CD4-positive, alpha-beta T cell treated with Interleukin-15 for 1 hour (primary cell): ENCODE measurements at places on chromosomes 16 and 17.
A peak's percentile ranks its signal among the peaks of the same experiment; 100 is the strongest.

DNA sequence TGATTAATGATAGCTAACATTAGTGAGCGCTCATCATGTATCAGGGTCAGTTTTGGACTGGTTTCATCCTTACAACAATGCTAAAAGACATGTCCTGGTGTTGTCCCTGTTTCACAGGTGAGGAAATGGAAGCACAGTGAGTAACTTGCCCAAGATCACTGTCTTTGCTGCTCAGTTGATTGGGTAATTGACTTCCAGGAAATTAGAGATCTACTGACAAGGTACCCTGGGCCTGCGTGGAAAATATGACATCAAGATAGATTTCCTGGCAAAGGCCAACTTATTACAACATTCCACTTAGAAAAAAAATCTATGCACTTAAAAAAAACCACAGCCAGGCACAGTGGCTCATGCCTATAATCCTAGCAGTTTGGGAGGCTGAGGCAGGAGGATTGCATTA lies 96.3 kb downstream of the CYLD start:
- no peak for DNase-seq

DNA sequence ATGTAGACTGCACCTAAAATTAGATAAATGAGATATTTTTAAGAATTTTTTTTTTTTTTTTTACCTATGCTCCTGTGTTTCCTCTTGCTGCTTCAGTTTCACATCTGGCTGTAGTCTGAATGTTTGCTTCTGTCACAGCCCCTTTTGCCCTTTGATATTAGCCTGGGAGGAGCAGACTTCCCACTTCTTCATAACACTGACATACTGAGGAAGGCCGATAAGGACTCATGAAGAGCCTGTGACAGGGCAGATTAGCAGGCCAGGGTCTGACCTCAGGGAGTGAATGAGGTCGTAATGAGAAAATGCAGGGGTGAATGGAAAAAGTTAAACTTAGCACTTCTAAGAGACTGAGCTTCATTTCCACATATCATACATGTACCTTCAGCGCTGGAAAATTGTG lies at the start of gene SLFN14:
TSS of gene SLFN14 (minus strand) at position 117 of the 400 bp plus-strand sequence. CDS start 2,757 bp downstream, outside the sequence.
- DNase-seq: no peak

DNA sequence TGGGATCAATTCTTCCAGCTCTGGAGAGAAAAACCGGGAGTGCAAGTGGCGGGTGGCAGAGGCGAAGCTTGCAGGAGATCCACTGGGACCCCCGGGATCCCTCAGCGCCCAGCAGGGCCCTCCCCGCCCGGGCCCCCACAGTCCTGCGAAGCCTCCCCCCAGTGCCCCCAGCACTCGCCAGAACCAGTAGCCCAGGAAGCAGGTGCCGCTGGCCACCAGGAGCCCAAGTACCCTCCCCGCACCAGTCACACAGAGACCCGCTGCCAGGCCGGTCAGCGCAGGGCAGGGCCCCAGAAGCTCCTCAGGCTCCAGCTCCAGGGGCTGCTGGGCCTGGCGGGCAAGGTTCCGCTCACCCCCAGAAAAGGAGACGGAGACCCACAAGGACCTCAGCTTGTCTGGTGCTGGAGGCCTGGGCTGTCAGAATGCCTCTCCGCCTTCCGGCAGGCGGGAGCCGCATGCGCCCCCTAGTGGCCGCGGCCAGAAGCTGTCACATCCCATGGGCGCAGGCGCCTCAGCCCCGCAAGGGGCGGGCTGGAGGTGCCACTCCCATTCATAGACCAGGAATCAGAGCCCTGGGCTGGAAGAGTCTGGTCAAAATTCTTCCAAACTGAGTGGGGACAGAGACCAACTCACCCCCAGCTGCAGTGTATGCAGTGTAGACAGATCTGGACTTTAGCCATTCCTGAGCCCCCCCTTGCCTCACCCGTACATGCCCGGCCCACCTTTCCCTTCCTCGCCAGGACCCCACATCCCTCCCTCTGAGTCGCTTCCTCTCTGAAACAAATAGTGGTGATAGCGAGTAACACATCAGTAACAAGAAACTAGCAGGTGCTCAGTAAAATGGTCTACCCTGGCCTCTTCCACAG lies 1002.3 kb downstream of the KCNJ18 start:
- DNase-seq: no peak

DNA sequence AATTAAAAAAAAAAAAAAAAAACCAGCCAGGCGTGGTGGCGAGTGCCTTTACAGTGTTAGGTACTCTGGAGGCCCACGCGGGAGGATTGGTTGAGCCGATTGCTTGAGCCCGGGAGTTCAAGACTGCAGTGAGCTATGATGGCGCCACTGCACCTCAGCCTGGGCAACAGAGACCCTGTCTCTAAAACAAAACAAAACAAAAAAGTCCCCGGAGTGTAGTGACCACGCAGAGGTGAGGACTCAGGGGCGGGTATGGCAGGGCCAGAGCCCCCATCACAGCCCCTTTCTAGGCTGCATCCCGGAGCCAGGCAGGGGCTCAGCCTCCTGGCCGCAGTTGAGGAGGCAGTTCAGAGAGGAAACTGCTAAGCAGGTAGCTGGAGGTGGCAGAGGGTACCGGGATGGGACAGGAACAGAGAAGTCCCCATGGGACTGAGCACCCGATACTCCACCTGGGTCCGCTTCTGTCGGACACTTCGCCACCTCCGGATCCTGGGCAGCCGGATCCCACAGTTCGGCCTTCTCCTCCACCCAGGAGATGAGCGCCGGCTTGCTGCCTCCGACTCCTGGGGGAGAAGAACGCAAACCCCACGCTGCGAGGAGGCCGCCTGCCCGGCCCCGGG lies 800 bp downstream of the ZNF747 start:
- no peak for DNase-seq

- DNase-seq: no peak
Observed at GRCh38 chr17:40535924-40536294, 29.4 kb downstream of the CCR7 start.

DNA sequence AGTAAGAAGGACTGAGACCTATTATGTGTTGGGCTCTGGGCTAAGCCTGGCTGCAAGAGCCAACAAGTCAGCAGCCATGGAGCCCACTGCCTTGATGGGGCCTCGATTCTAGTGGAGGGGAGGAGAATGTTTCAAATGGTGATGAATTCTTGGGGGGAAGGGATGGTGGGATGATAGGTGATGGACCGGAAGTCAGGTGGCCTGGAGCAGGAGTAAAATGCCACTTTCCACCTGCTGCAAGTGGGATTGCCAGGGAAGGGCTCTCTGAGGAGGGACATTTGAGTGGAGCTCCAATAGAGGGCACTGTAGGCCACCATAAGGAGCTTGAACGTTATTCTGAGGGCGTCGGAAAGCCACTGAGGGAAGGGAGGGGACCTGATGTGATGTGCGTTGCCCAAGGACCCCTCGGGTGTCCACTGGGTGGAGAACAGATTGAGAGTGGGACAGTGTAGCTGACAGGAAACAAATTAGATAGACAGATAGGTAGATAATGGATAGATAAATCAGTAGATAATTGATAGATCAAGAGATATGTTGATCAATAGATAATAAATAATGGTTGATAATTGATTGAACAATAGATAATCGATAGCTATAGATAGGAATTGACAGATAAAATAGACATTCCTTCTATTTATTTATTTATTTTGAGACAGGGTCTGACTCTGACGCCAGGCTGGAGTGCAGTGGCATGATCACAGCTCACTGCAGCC lies 18.2 kb upstream of the NXPH3 start:
- peak; percentile 35 for DNase-seq

GRCh38 chr17:42311240-42312034 lies 23.1 kb downstream of the STAT5A start:
- DNase-seq: peak; percentile 56

GRCh38 chr17:21513012-21513570 lies 136.9 kb downstream of the KCNJ12 start:
- peak; percentile 71 for DNase-seq

DNA sequence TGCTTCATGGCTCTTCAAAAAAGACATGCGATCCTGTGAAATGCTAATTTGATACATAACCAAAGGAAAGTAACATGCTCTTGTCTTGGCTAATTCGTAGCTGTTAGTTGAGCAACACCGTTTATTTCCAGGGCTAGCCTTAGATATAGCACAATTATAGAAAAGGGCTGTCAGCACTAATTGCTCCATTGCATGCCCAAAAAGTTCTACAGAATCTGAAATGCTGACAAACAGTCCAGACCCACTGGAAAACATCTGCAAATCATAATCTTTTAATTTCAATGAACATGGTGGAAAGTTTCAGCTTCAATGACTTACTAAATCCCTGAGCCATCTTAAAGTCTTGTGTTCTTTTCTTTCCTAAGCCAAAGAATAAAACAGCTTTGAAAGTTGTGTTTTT lies 42.9 kb upstream of the NUDT7 start:
- no peak for DNase-seq

GRCh38 chr16:30892670-30893416 lies 1.0 kb downstream of the BCL7C start:
- no peak for DNase-seq

GRCh38 chr16:89599451-89599858 lies 14.0 kb upstream of the DPEP1 start:
- no peak for DNase-seq

GRCh38 chr17:74852237-74853047 lies 7.2 kb downstream of the GRIN2C start:
- peak; percentile 68 for DNase-seq

- DNase-seq: no peak
Observed at GRCh38 chr17:72434991-72435618, 314.3 kb downstream of the SOX9 start.

DNA sequence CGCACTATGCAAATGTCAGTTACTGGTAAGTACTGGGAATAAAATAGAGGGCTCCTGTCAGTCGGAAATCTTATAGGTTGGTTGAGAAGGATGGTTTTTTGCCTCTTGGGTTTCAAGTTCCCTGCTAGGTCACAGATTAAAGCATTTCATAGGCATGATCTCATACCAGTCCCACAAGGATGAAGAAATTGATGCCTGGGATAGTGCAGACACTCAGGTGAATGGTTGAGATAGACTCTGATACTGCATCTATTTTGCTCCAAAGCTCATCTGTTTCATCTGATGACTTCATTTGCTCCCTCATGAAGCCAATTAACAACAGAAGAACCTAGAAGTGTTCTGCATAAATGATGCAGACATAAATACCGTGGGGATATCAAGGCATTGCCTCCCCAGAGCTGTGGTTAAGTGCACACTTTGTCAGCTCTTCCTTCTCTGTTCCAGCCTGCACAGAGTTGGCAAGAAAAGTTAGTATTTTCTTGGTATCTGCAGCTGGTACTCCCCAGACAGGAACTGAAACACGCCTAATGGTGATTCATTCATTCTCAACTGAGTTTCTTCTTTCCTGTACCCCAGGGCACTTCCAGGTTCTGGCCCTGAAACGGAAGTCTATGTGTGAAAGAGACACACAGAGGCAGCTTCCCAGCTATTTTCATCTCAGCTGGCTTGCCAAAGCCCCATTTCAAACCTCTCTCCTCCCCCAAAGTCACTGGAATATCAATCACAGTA lies 418.3 kb upstream of the SALL1 start:
- no peak for DNase-seq

- no peak for DNase-seq
Observed at GRCh38 chr17:67628580-67629013, 89.1 kb upstream of the NOL11 start.

GRCh38 chr17:79011451-79012147 lies 2.0 kb upstream of the CANT1 start:
- no peak for DNase-seq

DNA sequence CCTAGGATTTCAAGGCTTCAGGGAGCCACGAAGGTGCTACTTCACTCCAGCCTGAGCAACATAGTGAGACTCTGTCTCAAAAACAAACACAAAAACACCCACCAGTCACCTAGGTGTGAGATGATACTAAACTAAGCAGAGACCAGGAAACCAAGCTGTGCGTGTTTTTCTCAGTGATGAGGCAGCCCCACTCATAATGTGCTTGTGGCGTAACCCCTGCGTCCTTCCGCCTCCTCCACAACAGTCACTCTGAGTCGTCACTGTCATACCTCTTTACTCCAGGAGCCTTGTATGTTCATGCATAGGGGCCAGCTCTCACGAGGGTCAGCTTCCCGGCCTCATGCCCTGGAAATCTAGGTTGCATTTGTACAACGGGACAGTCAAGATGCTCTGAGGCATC lies 31.1 kb upstream of the SLC47A1 start:
- peak; percentile 49 for DNase-seq

- DNase-seq: peak; percentile 78
Observed at GRCh38 chr17:58666858-58667267, 25.0 kb downstream of the TEX14 start.

DNA sequence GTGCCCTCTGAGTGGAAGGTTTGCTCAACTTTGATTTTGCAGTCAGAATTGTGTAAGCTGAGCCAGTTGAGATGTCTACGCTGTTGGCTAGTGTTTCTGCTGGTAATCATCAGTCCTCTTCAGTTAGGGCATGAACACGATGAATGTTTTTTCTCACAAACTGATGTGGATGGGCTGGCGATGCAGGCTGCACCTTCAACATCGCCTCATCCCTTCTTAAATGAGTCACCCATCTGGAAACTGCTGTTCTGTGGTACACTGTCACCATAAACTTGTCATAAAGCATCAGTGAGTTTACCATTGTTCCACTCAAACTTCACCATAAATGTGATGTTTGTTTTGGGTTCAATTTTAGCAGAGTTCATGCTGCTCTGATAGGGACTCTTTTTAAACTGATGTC lies 8.4 kb downstream of the C16orf95 start:
- no peak for DNase-seq

DNA sequence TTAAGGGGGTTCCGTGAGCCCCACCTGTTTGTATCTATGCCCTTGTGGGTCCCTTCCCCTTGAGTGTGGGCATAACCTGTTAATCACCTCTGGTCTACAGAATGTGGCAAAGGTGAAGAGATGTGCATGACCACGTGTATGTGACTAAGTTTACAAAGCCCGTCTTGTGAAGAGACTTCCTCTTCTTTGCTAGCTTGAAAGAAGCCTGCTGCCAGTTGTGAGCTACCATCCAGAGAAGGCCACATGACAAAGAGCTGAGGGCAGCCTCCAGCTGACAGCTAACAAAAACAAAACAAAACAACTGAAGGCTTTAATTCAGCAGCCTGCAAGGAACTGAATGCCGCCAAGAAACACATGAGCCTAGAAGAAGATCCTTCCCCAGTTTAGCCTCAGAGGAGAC lies 112.0 kb downstream of the AXIN2 start:
- no peak for DNase-seq

DNA sequence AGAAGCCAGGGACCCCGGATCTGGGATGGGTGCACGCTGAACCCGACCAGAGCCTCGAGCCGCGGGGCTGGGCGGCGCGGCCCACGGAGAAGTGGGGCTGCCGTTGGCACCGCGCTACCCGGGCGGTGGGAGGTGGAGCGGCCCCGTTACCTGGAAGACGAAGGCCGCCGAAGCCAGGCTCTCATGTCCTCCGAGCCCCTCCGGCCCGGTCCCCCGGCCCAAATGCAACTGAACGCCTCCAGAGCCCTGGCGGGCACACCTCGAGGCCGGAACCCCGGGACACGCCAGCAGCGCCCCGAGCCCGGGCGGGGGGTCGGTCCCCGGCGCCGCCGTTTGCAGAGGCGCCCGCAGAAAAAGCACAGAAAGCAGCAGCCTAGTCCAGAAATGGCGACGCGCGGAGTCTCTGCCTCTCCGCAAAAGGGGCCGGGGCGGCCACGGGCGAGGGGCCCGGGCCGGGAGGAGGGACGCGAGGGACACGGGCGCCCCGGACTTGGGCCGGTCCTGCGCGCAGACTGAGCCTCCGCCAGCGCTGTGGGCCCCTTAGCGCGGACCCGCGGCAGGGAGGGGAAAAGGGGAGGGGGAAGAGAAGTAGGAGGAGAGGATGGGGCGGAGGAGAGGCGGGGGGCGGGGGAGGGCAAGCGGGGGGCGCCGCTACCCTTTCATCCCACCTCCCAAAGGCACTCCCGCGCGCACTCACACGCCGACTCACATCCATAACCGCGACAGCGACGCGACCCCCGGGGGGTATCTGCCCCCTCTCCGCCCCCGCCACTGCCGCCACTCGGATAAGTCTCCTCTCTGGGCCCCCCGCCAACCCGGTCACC lies 1.4 kb downstream of the AXIN2 start:
- DNase-seq: no peak

GRCh38 chr17:74671031-74671771 lies 41.5 kb downstream of the CD300LF start:
- peak; percentile 76 for DNase-seq
